ENCODE measurements at places on chromosomes 12 and 14.

DNA sequence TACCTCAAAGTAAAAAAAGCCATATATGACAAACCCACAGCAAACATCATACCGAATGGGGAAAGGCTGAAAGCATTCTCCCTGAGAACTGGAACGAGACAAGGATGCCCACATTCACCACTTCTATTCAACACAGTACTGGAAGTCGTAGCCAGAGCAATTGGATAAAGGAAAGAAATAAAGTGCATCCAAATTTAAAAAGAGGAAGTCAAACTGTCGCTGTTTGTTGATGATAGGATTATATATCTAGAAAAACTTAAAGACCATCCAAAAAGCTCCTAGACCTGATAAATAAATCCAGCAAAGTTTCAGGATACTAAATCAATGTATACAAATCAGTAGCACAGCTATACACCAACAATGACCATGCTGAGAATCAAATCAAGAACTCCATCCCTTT, 5.2 kb downstream of the NDUFA12 start:
- no peak for DNase-seq

DNA sequence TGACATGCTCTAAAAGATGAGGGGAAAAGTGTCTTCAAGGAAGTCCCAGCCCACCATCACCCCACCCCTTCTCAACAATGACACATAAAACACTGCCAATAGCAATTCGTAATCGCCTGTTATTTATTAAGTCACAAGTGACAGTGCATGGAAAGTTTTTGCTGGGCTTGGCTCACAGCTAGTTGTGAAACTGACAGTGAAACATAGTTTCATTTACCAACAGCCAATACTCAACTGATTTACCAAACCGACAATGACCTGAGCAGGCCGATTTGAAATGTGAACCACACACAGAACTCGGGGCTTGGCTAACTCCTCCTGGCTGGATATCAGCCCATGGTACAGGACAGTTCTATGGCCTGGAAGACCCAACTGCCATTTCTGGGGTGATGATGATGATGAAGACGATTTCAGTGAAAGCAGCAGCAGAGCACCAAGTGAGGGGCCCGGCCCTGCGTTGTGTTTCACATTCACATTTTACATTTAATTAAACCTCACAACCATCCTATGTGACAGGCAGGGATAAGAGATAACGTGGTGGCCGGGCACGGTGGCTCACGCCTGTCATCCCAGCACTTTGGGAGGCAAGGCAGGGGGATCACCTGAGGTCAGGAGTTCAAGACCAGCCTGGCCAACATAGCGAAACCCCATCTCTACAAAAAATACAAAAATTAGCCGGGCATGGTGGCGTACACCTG, 42.7 kb downstream of the CAMKK2 start:
- DNase-seq: no peak

DNA sequence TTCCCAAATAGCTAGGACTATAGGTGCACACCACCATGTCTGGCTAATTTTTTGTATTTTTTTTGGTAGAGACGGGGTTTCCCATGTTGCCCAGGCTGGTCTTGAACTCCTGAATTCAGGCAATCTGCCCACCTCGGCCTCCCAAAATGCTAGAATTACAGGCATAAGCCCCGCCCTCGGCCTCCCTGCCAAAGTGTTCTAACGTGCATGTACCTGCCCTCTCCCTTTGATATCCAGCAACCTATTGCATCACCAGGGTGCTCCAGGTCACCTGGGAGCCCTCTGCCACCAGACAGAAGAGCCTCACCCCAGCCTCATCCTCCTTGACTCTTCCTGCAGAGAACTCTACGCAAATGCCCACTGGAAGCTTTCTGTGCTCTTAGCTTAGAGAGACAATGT, 2.2 kb upstream of the EML1 start:
- DNase-seq: no peak

GRCh38 chr14:99131632-99132271, 140.2 kb downstream of the BCL11B start:
- DNase-seq: no peak

DNA sequence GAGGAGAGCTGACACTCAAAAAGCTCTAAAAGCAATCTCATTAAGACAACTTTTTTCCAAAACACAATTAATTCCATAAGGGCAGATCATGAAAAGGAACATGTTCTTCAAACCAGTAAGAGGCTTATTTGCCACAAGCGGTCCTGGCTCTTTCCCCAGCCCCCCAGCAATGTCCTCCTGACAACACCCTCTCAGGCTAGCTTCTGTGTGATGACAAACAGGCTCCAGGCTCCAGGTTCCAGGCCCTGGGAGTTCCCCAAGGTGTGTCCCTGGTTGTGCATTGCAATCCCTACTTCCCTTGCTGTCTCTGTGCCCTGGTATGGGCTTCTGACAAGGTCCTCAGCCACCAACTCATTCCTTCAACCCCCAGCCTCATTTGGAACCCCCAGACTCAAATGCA, 8.9 kb downstream of the HVCN1 start:
- no peak for DNase-seq

DNA sequence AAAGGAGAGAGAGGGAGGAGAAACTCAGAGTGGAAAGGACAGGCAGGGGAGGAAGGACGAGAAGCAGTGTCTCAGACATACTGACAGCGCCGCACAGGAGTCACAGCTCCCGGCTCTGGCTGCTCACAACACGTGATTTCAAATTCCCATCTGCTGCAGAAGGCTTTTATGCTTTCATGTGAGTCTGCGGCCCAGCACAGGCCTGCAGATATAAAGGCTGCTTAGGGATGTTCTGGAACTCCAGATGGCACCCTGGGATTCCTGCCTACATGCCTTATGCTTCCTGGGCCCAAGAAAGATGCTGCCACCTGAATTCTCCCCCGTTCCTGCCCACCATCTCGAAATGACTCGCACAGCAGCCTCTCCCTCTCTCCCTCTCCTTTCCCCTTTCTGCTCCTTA, 89.6 kb downstream of the NUAK1 start:
- DNase-seq: no peak

- DNase-seq: no peak
These were observed 157.7 kb upstream of the KITLG start for GRCh38 chr12:88737838-88738472.

GRCh38 chr12:51012570-51013236, 13.5 kb downstream of the SLC11A2 start:
- DNase-seq: no peak

DNA sequence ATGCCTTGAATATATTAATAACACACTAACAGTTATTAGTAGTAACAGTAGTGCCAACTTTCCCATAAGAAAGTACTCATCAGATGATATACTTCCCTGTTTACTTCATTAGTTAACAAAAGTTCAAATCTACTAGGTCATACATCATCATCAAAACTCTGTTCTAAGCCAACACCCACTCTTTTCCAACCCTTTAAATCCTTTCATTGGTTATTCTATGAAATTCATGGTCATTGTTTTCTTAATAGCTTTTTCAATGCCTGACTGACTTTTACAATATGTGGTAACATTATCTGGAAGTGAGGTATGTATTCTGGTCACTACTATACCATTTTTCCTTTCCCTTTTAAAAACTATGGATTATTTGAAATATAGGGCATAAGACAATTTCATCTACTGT, 9.7 kb downstream of the NTS start:
- DNase-seq: no peak

DNA sequence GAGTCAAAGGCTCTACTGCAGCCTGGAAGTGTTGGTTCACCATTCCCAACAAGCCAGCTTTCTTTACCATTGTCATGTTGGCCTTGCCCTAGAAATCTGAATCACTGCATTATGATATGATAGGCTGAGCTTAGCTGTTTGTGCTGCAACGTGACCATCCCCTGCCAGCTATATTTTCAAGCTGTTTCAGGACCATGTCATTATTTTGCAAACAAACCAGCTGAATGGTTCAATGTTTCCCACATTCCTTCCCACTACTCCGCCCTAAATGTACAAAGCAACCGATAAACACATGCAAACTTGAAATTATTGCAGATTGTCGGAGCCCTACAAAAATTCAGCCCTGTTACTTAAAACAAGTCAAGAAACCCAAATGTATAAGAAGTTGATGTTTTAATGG, 136.1 kb downstream of the KICS2 start:
- DNase-seq: no peak

DNA sequence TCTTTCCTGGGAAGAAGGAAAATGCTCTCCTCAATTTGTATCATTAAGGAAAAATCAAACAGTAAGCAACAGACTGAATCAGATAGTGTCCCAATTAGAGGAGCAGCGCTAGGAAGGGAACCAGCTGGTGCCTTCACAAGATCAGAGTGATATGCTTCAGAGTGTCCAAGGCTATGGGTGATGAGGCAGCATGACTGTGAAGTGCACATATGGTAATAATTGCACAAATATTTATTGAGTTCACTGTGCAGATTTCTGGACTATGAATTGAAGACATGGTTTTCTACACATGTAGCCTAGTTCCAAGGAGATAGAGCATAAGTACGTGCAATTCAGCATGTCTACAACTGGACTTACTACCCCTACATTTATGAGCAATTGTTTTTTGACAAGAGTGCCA, 78.8 kb upstream of the EVL start:
- no peak for DNase-seq

All from activated CD8-positive, alpha-beta T cell treated with anti-CD3 and anti-CD28 coated beads for 36 hours (primary cell).